ENCODE measurements at places on chromosomes 6 and 20.
A peak's percentile ranks its signal among the peaks of the same experiment; 100 is the strongest.

DNA sequence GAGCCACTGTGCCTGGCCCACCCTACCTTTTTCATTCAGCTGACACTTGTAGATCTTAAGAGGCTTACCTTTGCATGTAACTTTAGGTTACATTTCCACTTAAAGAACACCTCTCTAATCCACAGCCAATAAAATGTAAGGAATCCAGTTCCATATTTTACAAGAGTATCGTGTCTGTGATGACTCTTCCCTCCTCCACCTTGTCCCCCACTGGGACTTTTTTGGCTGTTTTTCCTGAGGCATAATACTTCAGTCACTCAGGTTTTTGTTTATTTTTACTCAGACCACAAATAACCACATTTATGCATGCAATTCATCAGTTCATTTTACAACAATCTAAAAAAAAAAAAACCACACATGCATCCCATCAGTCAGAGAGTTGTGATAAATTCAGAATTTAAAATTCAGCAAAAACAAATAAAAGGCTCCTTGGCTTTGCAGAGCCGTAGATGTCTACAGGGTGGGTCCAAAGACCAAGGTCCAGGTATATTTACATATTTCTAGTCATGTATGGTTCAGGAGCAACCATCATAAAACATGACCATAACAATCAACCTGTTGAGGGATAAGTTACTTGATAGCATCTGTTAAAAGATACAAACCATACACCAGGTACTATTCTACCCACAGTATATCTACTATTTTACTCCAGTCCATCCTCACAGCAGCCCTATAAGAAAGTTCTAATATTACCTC, 9.9 kb downstream of the ATXN1 start:
- no peak for DNase-seq

DNA sequence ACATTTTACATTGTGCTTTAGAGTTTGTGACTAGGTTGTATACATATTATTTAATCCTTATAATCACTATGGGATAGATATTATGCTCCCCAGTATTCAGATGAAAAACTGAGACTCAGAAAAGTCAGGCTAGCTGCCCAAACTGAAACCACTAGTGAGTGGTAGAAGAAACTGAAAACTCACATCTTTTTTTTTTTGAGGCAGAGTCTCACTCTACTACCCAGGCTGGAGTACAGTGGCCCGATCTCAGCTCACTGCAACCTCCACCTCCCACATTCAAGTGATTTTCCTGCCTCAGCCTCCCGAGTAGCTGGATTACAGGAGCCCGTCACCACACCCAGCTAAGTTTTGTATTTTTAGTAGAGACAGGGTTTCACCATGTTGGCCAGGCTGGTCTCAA, 22.2 kb downstream of the RNF24 start:
- no peak for DNase-seq

DNA sequence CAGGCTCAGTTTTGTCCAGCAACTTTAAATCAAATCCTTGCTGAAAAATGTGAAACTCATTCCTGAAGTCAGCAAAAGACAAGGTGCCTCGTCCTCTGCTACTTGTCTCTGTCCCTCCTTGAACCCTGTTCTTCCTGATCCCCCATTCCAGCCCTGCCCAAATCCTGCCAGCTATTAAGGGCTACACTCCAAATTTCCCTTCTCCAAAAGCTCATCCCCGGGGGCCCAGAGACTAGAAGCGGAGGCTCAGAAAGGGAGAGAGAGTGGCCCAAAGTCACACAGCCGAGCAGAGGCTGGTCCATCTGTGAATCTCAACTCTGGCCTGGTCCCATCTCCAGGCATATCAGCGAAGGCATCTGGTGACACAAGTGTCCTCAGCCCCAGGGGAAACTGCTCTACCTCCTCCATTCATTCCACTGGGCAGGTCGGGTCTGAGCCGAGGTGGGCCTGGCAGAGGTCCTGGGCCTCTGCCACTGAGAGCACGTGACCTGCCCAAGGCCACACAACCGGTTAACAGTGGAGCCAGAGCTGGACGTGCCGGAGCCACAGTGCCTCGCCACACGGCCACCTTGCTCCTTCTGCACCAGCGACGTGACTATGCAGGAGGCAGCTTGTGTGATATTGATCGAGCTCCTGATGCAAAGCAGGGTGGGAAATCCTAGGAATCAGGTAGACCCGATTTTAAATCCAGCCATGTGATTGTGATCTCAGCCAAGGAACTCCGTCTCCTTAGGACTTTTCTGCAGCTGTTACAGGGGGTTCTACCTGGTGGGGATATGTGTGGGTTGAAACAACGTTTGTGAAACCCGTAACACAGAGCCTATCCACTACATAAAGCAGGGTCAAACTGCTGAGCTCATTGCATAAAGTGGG, 28.6 kb downstream of the NOL4L start:
- no peak for DNase-seq

GRCh38 chr6:44650947-44651346, 263.4 kb downstream of the CDC5L start:
- no peak for DNase-seq

DNA sequence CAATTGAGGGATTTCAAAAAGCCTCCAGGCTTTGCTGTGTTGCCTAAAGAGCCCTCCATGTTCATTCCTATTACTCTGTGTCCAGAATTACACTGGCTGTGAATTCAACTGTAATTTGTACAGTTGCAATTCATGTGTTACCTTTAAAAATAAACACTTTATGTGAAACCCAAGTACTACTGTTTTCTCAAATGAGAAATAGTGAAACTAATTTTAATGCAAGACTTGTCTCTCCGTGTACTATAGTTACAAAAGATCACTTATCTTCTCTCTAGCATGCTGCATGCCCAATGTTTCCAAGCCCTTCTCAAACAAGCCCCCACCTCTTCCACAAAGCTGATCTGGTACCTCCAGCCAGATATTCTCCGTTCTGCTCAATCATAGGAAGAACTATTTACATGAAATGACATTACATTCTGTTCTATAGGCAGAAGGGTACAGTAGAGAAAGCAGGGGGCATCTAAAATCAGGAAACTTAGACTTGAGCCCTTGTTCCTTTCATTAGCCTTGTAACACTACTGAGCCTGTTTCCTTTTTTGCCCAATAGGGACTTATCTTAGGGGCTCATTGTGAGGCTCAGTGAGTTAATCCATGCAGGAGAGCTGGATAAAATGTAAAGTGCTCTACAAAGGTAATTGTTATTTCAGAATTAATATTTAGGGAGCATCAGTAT, 12.3 kb upstream of the COL9A1 start:
- DNase-seq = no peak

- no peak for DNase-seq
Observed at GRCh38 chr6:138931660-138932059, 56.4 kb downstream of the REPS1 start.

- DNase-seq = no peak
Observed at GRCh38 chr6:42427871-42428270, 23.9 kb downstream of the TRERF1 start.

- no peak for DNase-seq
Observed at GRCh38 chr6:42551217-42551616, 12.6 kb upstream of the UBR2 start.

DNA sequence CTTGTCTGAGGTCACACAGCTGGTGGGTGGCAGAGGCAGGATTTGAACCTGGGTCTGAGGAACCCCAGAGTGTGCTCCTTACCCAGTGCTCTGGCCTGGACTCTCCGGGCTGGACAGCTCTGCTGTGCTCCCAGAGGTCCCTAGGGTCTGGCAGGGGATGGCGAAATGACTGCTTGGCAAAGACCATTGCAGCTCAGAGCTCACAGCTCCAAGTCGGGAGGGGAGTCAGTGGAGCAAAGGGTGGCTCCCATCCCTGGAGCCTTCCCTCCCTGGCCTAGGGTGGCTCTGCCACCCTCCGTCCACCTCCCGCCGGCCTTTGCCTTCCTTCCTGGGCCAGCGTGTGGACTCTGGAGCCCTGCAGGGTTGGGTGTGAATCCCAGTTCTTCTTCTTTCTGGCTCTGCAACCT, 17.5 kb downstream of the CEBPB start:
- DNase-seq = no peak

DNA sequence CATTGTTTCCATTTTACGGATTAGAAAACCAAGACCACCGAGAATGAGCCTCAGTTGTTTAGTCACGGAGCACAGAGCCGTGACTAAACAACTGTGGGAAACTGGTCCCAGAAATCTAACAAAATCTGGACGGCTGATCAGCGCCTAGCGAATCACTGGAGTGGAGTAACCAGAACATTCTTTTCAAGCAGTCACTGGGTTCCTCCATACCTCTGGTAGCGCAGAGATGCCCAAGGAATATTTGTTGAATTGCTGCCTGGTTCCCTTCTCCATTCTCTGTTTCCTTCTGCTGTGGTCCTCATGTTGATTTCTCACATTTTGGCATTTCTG, 62.0 kb downstream of the GPX5 start:
- no peak for DNase-seq

- no peak for DNase-seq
Observed at GRCh38 chr6:15249371-15250019, 3.6 kb downstream of the JARID2 start.

GRCh38 chr6:10210052-10210451, 204.8 kb downstream of the TFAP2A start:
- DNase-seq = no peak

- peak; percentile 58 for DNase-seq
Observed at GRCh38 chr20:2524709-2525506, 11.5 kb upstream of the TMC2 start.

DNA sequence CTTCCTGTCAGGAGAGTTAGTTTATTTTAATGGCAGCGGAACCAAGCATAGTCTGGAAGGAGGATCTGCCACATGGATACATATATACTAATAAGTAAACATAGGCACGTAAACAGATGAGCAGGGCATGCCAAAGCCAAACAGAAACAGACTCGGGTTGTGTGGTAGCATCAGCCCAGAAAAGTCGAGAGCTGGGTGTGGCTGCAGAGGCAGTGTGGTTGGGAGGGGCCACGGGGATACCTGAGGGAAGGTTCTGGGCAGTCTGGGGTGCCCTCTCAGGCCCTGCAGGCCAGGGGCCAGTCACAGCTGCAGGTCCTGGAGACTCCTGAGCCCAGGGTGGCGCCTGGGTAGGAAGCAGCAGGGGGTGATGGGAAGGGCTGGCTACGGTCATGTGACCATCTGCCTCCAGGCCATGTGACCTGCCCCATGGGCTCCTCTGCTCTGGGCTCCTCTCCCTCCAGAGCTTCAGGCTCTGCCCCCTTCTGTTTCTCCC, 42.8 kb upstream of the MRPS10 start:
- no peak for DNase-seq

- DNase-seq = no peak
Observed at GRCh38 chr6:9308284-9308683, 872.9 kb upstream of the SLC35B3 start.

DNA sequence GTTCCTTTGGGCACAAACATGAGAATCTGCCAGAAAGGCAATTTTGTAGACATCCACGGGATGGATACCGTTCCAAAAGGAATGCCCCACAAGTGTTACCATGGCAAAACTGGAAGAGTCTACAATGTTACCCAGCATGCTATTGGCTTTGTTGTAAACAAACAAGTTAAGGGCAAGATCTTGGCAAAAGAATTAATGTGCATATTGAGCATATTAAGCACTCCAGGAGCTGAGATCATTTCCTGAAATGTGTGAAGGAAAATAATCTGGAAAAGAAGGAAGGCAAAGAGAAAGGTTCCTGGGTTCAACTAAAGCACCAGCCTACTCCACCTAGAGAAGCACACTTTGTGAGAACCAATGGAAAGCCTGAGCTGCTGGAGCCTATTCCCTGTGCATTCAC, 103.9 kb upstream of the ARG1 start:
- DNase-seq = no peak

- DNase-seq = peak; percentile 72
Observed at GRCh38 chr6:111750753-111751673, 122.2 kb downstream of the FYN start.

DNA sequence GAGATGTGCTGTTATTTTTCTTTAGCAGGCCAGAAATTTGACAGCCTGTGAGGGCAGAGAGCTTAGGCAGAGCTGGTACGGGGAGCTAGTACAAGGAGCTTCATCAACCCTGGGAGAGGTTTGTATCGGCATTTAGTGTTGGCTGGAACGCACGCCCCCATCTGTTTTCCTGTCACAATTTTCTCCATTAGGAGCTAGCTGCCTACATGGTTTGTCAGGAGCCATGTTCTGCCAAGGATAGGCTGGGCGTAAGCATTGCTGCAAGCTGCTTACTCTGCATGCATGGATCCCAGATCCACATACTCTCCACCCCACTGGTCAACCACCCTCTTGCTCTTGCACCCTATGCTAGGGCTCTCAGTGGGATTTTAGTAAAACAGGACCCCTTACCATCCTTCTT, 449.0 kb upstream of the CHD6 start:
- no peak for DNase-seq

DNA sequence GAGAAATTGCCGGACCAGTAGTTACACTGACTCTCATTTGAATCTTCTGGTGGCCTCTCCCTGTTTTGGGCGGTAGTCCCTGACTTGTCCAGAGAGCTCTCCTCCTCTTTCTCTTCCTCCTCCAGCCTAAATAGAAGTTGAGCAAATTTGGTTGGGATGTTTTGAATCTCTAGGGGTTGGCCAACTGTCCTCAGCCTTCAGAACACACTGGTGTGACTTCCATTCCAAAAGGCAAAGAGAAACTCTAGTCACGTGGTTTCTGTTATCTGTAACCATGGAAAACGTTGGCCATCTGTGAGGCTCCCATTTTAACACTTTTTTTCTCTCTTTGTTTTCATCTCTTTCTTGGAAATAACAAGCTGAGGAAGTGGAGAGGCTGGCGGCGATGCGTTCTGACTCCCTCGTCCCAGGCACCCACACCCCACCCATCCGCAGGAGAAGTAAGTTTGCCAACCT, 275.3 kb downstream of the TBC1D7 start:
- DNase-seq = no peak
